ENCODE measurements at places on chromosomes 3 and 15.

DNA sequence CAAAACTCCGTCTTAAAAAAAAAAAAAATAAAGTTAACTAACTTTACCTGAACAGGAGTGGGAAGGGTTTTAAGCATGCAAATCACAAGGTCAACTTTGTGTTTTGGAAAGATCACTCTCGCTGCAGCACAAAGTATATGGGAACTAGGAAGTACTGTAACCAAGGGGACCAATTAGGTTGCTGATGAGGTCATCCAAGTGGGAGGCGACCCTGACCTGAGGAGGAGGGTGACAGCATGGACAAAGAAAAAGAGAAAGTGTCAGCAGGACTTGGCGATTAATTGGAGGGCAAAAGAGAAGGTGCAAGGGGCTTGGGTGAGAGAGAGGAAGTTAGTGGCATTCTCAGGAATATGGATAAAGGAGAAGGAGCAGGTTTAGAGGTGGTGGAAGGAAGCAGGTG, 89.5 kb upstream of the ZBED2 start:
- DNase-seq: no peak

DNA sequence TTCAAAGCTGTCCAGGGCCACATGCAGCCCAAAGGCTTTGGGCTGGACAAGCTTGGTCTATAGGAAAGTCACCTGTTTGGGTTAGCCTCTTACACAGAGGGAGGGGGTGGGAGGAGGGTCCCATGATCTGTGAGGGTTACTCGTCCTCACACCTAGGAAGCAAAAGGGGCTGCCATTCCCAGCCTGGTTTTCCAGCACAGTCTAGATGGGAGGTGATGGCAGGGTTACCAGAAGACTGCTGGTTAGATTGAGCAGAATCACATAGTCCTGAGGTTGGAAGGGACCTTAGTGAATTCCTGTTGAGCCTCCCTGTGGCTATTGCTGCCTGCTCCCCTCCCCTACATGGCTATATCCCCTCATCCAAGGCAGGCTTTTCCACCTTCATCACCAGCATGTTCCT, 101.8 kb downstream of the SEMA5B start:
- no peak for DNase-seq

- no peak for DNase-seq
Measured at GRCh38 chr15:65869954-65870871, 922 bp downstream of the RAB11A start.

DNA sequence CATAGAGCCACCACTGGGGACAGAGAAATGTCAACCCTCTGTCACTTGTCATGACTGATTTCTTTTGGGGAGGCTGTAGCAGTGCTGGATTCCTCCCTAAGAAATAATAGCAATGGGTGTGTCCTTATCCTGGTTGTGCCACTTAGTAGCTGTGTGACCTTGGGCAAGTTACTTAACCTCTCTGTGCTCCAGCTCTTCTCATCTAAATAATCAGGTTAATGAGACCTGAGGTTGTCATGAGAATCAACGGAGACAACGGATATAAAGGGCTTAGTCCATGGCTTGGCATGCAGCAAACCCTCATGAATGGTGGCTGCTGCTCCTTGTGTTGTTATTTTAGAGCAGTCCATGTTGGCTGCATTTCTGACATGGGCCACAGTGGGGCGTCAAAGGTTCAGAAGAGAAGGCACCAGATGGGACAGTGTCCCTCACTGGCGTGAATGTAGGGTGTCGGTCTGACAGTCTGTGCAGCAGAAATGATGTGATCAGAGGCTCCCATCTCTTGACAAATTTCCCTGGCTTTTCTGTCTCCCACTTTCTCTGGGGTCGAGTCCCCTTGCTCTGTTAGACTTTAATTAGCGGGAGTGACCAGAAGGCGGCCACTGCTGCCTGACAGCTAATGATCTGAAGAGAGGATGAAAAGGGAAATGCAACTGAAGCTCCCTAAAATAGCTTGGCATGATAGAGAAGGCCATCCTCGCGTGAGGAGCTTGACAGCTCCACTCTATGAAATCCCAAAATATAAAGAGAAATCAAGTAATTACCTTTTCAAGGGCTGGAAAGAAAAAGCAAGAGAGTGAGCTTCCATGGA, 209.4 kb downstream of the CADPS start:
- peak; percentile 15 for DNase-seq

GRCh38 chr15:50055332-50055731, 63.7 kb downstream of the ATP8B4 start:
- peak; percentile 3 for DNase-seq

DNA sequence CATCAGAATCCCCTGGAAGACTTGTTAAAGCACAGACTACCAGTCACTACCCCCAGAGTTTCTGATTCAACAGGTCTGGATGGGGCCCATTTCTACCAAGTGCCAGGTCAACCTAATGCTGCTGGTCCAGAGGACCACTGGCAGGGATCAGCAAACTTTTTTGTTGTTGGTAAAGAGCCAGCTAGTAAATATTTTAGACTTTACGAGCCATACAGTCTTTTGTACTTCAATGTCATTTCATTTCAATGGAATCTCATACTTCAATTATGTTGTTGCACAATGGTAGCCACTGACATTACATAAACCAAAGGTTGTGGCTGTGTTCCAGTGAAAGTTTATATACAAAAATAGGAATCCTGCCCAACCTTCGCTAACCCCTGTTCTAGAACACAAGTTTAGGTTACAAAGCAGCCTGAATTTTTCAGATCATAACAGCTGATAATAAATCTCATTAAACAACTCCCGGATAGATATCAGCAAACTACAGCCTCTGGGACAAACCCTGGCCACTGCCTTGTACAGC, 28.7 kb downstream of the ULK4 start:
- DNase-seq: peak; percentile 24

- DNase-seq: no peak
Measured at GRCh38 chr3:114406922-114407321, 113.1 kb downstream of the TIGIT start.

DNA sequence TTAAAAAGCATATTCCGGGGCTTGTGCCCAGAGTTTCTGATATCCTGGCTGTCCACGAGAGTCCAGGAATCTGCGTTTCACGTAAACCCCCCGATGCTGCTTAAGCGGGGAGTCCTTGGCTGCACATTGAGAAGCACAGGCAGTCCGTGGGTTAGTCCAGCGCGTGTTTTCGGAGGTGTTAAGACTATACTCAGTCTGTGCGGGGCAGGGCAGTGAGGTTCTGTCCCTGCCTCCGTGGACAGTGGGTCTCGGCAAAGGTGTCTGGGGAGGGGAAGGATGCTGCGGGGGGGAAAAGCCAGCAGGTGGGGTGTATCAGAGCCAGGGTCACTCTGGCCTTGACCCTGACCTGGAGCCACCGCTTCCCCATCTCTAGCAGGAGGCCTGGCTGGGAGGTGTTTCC, 106.2 kb downstream of the TMEM266 start:
- no peak for DNase-seq

- no peak for DNase-seq
Measured at GRCh38 chr3:36512555-36512954, 132.3 kb downstream of the STAC start.

DNA sequence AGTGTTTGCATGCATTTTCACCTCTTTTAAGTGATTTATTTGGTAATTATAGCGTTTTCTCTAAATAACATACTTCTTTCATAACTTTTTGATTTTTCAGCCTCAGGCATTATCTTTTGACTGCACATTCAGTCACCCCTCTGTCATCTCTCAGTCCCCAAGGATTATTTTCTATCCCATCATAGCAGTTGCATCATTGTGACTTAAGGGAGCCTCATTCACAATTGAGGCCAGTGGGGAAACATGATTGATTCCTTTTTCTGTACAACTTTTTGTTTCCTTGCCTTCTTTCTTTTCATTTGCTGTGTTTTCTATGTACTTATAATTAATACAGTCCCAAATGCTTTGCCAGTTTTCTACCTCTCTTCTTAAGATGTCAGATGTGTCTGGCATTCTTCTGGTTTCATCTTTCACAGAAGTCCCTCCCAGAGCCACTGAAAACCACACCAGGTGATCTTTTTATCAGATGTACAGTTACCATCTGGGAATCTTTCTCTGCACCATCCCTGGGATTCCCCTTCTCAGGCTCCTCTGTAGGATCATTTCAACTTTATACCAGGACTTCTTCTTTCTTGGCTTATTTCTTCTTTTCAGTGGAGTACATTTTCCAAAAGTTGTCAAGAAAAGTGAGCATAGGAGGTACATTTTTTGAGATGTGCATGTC, 151.4 kb downstream of the RAP2B start:
- no peak for DNase-seq

GRCh38 chr15:59166166-59166565, 40.5 kb upstream of the LDHAL6B start:
- DNase-seq: no peak

DNA sequence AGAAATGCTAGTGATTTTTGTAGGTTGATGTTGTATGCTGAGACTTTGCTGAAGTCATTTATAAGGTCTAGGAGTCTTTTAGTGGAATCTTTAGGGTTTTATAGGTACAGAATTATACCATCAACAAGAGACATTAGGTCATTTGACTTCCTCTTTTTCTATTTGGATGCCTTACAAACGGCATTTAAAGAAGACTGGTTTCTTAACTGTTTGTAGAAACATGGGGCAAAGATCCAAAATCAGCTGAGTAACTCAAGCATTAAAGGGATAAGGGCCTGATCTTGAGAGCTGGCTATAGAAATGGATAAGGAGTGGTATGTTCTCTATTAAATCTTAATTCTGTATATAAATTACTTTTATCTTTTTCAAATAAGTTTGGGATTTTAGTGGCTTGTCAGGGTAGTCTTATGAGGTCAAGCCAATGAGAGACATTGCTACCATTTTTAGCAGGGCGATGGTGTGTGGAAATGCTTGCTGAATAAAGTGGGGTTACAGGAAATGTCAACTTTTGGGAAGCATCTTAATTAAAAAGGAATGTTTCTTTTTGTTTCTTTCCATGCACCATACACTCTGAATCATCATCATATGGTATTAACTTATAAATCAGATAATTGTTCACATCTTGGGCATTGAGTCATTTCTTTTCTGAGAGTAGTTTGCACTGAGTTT, 197.7 kb upstream of the GBE1 start:
- peak; percentile 86 for DNase-seq

- no peak for DNase-seq
Measured at GRCh38 chr3:133089906-133090485, 51.8 kb downstream of the TMEM108 start.

DNA sequence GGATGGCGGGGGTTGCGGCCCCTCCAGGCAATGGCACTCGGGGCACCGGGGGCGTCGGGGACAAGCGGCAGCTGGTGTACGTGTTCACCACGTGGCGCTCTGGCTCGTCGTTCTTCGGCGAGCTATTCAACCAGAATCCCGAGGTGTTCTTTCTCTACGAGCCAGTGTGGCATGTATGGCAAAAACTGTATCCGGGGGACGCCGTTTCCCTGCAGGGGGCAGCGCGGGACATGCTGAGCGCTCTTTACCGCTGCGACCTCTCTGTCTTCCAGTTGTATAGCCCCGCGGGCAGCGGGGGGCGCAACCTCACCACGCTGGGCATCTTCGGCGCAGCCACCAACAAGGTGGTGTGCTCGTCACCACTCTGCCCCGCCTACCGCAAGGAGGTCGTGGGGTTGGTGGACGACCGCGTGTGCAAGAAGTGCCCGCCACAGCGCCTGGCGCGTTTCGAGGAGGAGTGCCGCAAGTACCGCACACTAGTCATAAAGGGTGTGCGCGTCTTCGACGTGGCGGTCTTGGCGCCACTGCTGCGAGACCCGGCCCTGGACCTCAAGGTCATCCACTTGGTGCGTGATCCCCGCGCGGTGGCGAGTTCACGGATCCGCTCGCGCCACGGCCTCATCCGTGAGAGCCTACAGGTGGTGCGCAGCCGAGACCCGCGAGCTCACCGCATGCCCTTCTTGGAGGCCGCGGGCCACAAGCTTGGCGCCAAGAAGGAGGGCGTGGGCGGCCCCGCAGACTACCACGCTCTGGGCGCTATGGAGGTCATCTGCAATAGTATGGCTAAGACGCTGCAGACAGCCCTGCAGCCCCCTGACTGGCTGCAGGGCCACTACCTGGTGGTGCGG, 1.9 kb downstream of the CHST2 start:
- DNase-seq: no peak

DNA sequence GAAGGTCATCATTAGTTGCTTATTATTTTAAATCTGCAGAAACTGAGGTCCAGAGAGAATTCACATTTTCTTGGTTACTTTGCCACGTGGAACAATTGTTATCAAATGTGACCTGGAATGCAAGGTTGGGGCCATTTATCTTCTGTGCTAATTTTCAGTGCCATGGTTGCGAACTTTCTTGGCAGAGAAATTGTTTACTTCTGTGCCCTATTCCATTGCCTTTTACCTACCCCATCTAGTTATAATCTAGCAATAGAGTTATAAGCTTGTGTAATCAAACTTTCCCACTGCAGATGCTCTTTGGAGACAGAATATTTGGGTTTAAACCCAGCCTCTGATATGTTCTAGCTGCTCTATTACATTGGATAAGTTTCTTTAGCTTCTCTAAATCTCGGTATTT, 242.9 kb downstream of the LPP start:
- DNase-seq: no peak

- DNase-seq: no peak
Measured at GRCh38 chr15:28289694-28290463, 32.1 kb downstream of the HERC2 start.

DNA sequence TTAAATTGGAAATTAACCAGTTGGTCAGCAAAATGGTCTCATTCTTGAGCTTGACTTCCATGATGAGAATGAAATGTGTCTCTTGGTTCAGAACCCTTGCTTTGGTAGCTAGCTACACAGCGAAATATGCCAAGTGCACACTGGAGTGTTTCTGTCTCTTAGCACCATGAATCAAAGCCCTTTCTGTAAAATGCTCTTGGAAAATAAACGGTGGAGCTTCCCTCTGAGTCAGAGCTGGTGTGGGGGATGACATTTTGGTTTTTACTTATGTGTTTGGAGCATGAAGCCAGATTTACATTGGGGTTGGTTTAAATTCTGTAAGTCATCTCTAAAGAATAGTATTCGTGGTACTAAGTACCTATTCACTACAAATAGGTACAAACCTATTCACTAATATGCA, 85.1 kb upstream of the NANOGP8 start:
- no peak for DNase-seq

- no peak for DNase-seq
Measured at GRCh38 chr15:66735909-66736305, 33.9 kb downstream of the SMAD6 start.

- DNase-seq: no peak
Measured at GRCh38 chr15:98150084-98150483, 189.6 kb downstream of the ARRDC4 start.

DNA sequence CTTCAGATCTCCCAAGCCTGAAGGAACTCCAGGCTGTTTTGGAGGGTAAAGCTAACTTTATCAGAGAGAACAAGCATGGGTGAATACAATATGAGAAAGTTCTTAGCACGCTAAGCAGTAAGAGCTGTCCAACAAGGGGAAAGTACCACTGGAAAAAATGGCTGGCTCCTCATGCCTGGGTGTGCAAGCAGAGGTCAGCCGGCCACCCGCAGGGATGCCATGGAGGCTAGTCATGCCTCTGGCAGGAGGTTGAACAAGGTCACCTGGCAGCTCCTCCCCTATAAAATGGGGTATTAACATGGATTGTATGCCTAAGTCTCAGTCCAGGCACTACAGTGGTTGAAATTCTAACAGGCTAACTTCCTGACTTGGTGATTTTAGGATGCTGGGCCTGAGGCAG, 75.4 kb upstream of the SLC6A1 start:
- DNase-seq: no peak

DNA sequence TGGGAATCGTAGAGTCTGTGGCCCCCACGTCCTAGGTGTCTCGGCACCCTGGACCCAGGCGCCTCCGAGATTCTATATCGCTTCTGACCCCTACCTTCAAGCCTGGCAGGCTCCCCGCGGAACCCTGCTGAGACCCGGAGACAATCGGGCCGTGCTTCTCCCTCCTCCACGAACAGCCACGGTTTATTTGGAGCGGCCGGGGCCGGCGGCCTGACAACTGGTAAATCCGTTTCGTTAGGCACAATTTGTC, 1.4 kb downstream of the GATA2 start:
- no peak for DNase-seq
